ENCODE measurements at places on chromosomes 7 and 10. TPM values are rescaled to one million over a fixed set of nuclear protein-coding genes. Genes with fewer than 3 reads are reported as not detected.

CALHM3 gene
- total RNA-seq = not detected

GPR85 gene
- total RNA-seq = not detected

CHRM2 gene
- not detected for total RNA-seq

AGR3 gene
- total RNA-seq = not detected

LIPM gene
- not detected for total RNA-seq

Measured in activated T-cell treated with anti-CD3 and anti-CD28 coated beads, Interleukin-2, amount 50 U/mL, for 72 hours (primary cell).